ENCODE measurements at places on chromosomes 5 and 9.

- DNase-seq = no peak
These were observed 143.1 kb upstream of the RANBP3L start for GRCh38 chr5:36444582-36445418.

DNA sequence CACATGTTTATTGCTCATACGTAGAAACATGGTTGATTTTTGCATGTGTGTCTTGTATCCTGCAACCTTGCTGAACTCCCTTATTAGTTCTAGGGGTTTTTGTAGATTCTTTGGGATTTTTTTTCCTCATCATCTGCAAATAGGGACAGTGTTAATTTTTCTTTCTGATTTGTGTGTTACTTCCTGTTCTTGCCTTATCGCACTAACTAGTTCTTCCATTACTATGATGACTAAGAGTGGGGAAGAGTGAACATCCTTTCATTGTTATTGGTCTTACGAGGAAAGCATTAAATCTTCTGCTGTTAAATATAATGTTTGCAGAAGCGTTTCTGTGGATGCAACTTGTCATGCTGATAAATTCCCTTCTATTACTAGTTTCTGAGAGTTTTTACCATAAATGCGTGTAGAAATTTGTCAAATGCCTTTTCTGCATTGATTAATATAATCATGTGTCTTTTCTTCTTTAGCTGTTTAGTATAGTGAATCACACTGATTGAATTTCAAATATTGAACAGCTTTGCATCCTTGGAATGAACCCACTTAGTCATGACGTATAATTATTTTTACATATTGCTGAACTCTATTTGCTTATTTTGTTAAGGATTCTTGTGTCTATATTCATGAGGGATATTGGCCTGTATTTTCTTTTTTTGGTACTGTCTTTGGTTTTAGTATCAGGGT lies 32.1 kb upstream of the RNF130 start:
- no peak for DNase-seq

DNA sequence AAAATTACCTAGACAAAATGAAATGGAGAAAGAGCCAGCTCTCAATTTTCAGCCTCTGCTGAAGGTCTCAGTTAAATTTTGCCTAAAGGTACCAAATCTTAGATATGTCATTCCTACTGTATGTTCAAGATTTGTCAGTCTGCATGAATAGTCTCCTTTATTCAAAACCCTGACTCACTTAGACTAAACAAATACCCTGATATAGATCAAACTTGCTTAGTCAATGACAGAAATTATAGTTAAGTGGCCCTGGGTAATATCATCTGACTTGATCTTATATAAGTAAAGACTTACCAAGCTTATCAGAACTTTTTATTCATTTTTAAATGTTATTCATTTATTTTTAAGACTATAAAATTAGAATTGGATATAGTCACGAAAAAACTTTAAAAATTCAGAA lies 12.2 kb downstream of the MEGF9 start:
- DNase-seq = no peak

- no peak for DNase-seq
These were observed 13.4 kb downstream of the ELOVL7 start for GRCh38 chr5:60830581-60831127.

DNA sequence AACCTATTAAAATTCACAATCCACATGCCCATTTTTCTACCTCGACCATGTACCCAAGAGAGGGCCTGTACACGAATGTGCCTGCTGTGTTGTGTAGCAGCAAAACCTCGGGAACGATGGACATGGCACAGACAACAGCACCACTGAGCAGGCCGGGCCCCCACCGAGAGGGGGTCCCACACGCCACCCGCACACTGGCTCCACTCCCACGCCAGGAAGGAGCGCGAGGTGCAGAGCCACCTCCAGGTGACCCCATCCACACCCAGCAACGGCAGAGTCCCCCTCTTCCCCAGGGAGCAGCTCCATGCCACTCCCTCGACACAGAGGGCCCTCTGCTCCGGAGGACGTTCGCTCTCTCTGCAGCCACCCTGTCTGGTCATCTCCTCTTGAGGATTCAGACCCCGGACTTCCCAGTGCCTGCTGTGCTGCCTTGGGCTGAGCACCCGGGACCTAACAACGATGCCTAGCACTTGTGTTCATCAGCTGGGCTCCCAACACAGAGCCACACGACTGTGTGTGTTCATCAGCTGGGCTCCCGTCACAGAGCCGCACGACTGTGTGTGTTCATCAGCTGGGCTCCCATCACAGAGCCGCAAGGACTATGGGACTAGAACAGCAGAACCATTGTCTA lies 25.3 kb upstream of the ADAMTS2 start:
- DNase-seq = no peak

DNA sequence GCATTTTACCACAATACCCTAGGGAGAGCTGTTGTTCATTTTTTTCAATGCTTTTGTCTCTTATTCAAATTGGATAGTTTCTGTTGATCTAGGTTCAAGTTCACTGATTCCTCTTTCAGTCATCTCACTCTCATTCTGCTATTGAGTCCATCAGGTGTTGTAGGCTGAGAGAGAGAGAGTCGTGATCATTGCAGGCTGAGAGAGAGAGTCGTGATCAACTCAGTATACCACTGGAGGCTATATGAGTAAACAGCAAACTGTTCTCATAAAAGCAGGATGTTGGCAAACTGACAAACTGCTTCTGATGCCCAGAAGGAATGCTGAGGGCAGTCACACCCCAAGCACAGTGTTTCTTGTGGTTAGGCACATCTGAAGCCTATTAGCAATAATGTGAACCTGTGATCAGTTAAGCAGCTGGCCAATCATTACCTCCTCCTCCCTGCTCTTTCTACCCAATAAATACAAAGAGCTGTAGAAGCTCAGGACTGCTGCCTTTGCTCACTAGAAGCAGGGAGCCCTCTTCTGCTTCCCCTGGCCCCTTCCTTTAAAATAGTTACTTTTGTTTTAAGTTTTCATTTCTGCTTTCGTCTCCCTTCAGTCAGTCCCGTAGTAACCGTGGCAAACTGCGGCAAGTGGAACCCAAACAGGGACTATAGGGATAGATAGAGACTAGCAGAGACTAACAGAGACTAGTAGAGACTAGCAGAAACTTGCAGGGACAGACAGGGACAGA lies 476.1 kb upstream of the ACO1 start:
- no peak for DNase-seq

GRCh38 chr9:112285056-112285455 lies 48.4 kb downstream of the PTBP3 start:
- no peak for DNase-seq

DNA sequence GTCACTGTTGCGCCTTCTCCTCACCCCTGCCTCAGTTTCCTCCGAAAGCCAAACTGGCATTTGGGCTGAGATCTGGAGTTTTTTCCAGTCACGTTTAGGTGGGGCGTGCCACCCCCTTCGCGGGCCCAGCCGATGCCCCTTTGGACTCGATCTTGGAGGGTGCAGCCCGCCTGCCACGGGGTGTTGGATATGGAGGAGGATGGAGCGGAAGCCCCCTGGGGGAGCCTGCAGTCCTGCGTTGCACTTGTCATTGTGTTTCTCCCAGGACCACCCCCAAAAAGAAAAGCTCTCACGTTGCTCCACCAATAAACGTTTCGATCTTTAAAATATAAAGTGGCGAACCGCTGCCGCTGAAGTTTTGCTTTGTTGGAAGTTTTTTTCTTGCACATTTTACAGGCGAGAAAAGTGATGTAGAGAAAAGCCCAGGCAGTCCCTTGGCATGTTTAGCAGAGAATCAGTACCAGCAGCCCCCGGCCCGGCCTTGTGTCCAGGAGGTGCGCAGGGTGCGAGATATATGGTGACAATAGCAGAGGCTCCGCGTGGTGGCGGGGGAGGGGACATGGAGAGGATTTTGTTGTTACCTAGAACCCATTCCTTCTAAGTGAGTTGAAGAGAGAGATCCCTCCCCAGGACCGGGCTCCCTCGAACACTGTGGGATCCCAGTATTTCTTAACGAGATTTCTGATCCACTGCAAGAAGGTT lies 681 bp downstream of the F2R start:
- DNase-seq = no peak

DNA sequence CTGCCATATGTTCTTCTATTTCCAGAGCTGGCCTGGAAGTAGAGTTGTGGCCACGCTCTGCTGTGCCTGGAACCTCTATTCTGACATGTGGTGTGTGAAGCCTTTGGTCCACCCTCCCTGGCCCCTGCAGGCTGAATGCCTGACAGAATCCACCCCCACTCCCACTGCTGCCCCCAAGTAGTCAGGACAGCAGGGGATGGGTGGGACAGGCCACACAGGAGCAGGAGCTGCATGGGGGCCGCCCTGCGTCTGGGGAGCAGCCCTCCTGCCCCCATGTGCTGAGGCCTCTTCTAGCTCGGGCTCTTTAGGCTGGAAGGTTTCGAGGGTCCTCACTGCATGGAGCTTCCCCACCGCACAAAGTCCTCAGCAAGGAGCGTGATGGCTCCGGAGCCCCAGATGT lies 32.6 kb upstream of the IRX4 start:
- DNase-seq = no peak

DNA sequence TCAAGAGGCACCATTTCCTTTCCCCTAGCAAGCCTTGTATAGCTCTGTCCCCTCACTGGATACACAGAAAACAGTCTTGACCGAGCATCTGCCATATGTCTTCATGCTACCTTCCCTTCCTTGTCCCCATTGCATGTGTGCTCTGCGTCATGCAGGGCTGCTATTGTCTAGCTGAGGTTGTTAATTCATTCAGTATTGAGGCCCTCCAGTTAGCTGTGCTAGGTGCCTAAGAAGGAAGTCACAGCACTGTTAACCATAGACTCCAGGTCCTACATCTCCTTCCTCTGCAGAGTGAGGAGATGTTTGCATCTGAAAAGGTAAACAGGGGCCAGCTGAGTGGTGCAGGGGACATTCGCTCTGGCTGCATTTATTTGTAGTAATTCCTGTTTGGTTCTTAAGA lies 48.2 kb downstream of the SLC1A3 start:
- DNase-seq = no peak

DNA sequence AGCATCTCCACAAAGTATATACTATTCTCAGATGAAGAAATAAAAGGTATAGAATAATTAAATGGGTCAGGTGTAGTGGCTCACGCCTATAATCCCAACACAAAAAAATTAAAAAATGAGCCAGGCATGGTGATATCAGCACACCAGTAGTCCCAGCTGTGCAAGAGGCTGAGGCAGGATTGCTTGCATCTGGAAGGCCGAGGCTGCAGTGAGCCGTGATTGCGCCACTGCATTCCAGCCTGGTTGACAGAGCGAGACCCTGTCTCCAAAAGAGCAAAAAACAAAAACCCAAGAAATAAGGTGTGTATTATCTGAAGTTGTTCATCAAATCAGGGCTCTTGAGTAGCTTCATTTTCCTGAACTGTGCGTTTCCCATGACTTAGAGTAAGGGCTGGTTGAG lies 83.2 kb upstream of the MYO10 start:
- DNase-seq = no peak

- no peak for DNase-seq
These were observed 56.5 kb upstream of the RAI14 start for GRCh38 chr5:34599471-34600117.

- DNase-seq = no peak
These were observed 358.2 kb upstream of the DMAC1 start for GRCh38 chr9:8157683-8158324.

GRCh38 chr9:72675586-72675985 lies 154.2 kb downstream of the TMC1 start:
- DNase-seq = no peak

DNA sequence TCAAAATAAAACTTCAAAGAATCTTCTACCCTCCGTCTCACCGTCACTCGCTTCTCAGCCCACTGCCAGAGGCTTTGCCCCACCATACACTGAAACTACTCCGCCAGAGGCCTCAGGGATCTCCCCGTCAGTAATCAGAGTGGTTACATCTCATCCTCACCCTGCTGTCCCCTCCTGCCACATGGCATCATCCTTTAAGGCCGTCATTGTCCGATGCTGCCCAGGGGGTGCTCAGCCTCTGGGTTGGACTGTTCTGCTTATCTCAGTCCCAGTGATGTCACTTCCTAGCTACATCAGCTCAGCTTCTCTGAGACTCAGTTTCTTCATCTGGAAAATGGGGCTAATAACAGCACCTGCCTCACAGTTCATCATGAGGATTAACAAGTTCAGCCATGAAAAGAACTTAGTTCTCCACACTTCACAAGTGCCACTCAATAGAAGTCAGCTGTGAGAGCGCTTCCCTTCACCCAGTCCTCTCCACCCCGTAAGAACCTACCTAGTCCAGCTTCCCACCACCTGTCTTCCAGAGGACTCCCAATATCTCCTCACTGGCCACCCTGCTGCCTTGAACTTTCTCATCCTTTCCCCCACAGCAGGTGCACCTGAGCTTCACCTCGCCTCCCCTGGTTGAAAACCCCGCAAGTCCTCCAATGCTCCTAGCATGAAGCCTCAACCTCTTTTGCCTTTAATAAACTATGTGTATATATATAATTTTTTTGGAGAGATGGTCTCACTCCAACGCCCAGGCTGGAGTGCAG lies 2.8 kb upstream of the IL3 start:
- no peak for DNase-seq

DNA sequence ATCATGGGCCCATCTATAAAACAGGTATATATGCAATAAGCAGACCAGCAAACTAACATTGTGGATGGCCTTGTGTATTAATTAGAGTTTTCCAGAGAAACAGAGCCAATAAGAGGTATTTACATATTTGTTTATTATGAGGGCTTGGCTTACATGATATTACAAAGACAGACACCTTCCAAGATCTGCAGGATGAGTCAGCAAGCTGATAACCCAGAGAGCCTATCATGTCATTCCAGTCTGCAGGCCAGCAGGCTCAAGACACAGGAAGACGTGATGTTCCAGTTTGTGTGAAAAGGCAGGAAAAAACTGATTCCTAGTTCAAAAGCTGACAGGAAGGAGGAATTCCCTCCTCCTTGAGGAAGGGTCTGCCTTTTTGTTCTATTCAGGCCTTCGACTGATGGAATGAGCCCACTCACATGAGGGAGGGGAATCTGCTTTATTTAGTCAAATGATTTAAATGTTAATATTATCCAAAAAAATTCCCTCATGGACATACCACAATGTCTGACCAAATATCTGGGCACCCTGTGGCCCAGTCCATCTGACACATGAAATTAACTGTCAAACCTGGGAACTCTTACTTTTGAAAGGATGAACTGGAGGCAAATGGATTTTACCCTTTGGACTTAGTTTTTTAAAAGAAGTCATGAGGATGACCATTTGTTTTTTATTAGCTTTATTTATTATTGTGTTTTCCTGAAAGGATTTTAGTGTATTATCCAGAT lies 161.2 kb upstream of the CHD1 start:
- no peak for DNase-seq

DNA sequence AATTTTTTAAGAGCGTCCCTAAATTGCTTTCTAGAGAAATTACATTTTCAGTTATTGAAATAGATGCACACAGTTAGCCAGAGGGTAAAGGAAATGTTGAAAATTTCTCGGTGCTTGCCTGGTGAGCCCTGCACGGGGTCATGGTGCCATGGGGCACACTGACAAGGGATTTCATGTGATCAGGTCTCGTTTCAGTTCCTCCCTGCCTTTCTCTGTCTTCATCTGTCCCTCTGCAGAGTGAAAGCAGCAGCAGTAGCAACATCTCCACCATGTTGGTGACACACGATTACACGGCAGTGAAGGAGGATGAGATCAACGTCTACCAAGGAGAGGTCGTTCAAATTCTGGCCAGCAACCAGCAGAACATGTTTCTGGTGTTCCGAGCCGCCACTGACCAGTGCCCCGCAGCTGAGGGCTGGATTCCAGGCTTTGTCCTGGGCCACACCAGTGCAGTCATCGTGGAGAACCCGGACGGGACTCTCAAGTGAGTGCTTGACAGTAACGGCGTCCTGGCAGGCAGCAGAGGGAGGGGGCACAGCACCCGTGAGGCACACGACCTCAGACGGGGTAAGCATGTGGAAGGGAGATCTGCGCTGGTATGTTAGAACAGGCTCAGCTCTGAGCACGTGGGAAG lies 89.1 kb upstream of the OTULINL start:
- DNase-seq = no peak

All from stimulated activated CD4-positive, alpha-beta T cell treated with anti-CD3 and anti-CD28 coated beads, Interleukin-15, amount 100 ng/mL, for 1 hour (primary cell).